AG09309 (cell line): ENCODE measurements at places on chromosomes 1 and 21.

DNA sequence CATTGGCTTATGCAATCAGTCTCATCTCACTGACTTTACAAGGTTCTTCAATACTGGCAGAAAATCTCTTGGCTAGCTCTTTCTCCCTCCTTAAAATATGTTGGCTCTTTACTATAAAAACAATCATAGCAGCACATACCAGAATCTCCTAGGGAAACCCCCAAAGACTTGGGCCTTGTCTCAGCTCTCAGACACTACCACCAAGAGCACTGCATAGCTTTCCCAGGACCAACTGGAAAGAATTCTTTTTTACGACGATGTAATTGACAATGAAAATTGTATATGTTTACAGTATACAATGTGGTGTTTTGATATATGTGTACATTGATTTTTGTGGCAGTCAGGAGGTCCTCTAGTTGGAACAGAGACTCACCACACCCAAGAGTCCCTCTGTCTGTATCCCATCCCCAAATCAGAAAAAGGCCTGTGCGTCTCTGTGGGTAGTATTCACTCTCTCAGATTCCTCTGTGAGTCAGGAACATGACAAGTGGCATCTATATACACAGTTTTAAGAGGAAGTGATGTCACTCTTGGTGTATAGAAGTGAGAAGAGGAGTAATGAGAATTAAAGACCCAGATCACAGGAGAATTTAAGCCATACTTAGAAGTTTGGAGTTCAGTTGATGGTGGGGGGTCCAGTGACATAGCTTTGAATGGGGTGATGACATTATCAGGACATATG lies 21.1 kb downstream of the SMAP2 start:
- no peak for DNase-seq

DNA sequence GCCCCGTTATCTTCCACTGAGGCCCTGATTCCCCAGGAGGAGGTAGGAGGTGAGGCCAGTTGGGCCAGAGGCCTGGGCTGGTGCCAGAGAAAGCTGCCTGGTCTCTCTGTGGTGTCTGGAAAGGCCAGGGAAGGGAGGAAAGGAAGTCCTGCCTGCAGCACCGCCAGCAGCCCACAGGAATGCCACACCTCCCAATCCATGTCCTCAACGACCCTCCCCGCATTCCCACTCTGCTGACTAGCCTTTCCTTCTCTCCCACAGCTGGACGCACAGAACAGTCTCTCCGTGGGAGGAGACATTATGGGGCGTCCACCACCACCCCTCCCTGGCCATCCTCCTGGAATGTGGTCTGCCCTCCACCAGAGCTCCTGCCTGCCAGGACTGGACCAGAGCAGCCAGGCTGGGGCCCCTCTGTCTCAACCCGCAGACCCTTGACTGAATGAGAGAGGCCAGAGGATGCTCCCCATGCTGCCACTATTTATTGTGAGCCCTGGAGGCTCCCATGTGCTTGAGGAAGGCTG lies 18.0 kb downstream of the CSF1 start:
- DNase-seq: no peak

GRCh38 chr1:91803847-91804545 lies 82.0 kb downstream of the TGFBR3 start:
- DNase-seq: no peak

GRCh38 chr1:225613006-225613405 lies 39.9 kb downstream of the ENAH start:
- no peak for DNase-seq

DNA sequence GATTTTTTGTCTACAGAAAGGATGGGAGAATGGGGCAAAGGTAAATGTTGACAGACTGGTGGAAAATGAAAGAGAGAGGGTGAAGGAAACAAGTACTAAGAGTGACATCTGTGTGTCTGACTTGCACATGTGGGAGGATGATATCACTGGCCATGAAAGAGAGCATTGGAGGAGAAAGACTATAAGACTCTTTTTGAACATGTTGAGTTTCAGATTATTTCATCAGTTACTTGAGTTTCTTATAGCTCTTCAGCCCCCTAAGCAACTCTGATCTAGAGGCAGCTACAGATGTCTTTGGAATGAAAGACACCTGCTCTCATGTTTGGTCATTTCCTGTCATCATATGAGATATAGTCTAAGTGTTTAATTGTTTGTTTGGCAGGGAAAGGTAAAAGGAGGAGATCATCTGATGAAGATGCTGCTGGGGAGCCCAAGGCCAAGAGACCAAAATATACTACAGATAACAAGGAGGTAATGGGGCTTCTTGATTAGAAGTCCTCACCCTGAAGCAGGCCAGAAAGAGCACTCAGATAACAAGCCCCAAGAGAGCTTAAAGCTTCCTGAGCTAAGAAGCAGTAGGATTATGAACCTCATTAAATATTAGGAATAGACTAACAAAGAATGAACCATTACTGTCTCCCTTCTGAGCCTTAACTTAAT lies 4.5 kb downstream of the POLR3C start:
- no peak for DNase-seq

GRCh38 chr21:31957631-31958030 lies 84.8 kb downstream of the HUNK start:
- no peak for DNase-seq

GRCh38 chr21:41833497-41834115 lies 45.5 kb downstream of the PRDM15 start:
- DNase-seq: no peak

DNA sequence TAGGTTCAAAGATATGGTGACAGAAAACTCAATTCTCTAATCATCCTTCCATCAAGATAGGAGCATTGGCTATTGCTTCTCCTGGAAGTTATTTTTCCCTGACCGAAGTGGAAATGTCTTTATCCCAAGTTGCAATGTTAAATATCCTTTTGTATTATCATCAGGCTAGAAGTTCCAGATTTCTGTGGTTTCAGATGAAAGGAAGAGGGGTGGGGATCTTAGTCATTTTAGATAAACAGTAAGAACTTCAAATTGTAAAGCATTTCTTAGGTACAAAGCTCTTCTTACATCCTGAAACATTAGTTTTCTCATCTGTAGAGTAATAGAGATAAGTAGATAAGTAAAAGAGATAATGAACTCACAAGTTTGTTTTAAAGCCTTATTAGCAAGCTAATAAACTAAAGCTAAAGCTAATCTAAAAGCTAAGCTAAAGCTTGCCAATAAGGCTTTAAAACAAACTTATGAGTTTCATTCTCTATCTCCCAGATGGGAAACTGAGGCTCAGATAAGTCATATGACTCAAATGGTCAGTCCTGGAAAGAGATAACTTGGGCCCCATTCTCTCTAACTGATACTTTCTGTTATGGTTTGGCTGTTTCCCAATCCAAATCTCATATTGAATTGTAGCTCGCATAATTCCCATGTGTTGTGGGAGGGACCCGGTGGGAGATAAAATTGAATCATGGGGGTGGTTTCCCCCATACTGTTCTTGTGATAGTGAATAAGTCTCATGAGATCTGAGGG lies 99.2 kb upstream of the KCNK2 start:
- DNase-seq: no peak

DNA sequence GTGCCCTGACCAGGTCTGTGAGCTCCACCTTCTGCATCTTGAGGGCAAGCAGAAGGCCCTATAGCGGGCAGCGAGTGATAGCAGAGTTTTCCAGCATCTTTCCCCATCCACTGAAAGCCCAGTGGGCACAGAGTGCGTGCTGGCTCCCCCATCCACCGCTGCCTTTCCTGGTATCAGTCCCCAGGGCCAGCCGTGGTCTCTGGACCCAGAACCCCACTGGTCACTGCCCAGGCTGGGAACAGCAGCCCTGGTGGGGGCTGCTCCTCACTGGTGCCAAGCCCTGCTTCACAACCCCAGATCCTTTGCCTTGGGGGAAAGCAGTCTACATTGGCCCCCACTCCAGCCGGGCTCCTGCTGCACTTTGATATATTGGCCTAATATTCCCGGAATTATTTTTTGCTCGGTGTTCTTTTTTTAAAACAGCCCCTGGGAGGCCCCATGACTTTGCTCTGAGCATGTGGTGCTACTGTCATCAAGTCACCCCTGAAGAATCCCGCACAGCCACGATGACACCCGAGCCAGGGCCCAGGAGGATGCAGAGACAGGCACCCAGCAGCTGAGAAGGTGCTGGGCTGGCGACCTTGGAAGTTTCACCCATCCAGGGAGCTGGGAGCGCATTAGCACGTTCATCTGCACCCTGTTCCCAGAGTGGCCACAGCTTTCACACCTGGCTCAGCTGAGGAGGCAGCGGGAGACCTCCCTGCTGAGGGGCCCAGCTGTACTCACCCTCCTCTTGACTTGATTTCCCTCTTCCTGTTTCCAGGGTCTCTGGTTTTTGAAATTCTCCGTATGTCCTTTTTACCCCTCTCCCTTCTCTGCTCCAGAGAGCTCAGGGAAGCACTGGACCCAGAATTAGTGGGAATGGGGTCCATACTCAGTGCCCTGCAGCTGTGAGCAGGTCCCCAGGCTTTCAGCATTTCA lies 56.9 kb downstream of the KLHDC7A start:
- no peak for DNase-seq

GRCh38 chr1:64041371-64042131 lies 161.9 kb upstream of the UBE2U start:
- DNase-seq: no peak

GRCh38 chr1:218779341-218780100 lies 394.2 kb upstream of the LYPLAL1 start:
- no peak for DNase-seq

- DNase-seq: no peak
Measured at GRCh38 chr1:218624052-218624451, 278.9 kb downstream of the TGFB2 start.

DNA sequence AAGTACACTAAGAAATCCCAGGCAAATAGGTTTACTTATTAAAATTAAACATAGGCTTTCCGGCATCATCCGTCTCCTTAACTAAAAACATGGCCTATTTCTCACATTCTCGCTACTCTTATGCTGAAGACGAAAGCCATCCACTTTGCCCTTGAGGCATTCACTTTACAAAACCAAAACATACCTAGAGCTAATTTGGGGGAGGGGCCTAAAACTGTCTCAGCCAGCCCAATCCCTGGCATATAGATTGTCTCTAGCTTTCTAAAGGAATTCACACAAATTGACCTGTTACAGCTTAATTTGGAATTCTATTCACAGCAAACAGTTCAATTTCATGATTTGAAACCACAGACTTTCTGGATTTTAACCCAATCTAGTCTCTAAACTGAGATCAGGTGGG lies 34.8 kb downstream of the SLC35D1 start:
- DNase-seq: no peak

GRCh38 chr1:203098914-203099520 lies 13.2 kb upstream of the MYOG start:
- DNase-seq: no peak

DNA sequence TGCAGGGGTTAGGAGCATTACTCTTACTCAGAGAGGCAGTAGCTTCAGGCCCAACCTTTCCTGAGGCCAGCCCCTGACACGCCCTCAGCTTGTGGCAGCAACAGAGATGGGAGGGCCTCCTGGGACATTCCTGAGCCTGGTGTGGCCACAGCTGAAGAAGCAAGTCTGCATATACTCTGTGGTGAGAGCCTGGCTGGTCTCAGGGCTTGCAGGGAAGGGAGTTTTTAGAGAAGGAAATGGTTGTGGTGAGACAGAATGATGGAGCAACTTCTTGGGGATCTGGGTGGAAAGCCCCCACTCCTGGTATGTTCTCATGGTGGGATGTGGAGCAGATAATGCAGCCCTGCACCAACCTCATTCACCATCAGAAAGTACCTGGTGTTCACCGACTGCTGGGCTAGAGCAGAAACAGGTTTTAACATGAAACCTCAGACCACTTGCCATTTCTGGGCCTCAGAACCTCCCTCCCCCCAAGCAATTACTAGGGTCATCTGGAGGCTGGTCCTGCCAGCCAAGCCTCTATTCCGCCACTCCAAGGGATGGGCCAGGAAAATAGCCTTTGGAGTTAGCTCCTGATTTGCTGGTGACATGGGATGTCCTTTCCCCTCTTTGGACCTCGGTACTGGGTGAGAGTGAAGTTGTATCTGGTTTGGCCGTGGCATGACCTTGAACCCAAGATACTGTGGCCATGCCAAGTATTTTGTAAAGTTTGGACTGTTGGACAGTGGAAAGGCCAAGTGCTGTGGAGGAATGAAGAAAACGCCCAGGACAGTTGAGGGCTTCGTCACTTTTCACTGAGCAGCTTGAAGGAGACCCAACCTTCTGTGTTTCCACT lies 28.1 kb upstream of the RNF19B start:
- peak; percentile 87 for DNase-seq

GRCh38 chr1:187682112-187682511 lies 853.4 kb downstream of the PLA2G4A start:
- no peak for DNase-seq

GRCh38 chr1:160256396-160257046 lies 5.8 kb downstream of the DCAF8 start:
- no peak for DNase-seq

DNA sequence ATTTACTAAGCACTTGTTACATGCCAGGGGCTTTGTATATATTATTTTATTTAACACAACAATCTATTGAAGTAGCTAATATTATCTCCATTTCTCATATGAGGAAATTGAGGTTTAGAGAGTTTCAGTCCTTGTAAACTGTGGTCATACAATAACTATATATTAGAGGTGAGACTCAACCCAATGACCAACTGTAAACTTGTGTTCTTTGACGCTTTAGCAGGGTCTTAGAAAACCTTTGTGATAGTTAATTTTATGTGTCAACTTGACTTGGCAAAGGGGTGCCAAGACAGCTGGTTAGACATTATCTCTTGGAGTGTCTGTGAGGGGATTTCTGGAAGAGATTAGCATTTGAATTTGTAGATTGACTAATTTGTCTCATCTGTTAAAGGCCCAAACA lies 252.4 kb upstream of the B3GALT2 start:
- DNase-seq: no peak

- DNase-seq: no peak
Measured at GRCh38 chr1:159880430-159880829, 18.0 kb upstream of the VSIG8 start.

- no peak for DNase-seq
Measured at GRCh38 chr1:161013488-161014230, 7.3 kb downstream of the F11R start.

DNA sequence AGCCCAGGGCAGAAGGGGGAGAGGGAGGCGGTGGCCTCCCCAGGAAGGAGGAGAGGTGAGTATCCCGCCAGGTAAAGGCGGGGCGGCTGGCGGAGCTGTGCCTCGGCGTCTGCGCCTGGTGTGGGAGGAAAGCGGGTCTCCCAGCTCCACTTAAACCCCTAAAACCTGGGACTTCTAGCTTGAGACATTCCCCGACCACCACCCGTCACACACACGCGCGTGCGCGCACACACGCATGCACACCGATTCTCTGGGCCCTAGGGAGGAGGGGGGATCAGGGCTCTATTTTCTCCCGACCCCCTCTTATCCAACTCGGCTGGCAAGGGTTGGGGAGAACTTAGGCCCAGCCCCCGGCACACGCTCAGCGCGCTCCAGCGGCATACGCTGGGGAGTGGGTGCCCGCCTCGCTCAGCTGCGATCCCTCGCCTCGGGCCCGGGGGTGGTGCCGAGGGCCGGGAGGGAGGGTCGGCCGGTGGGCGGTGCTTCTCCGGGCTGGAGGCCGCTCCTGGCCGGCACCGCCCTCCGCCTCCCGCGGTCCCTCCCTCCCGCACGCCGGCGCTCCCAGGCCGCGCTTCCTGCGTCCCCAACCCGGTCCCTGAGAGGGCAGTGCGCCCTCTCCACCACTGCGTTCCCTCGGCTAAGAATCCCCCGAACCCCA lies at the start of gene TMEM51:
TMEM51 (plus strand) TSS at position 564 of the 658 bp plus-strand sequence. CDS start 61,341 bp downstream, outside the sequence.
- DNase-seq: no peak

GRCh38 chr1:12453400-12454343 lies 164.3 kb downstream of the DHRS3 start:
- no peak for DNase-seq

- no peak for DNase-seq
Measured at GRCh38 chr21:36698981-36699545, at the start of gene SIM2. SIM2 (plus strand) TSS chr21:36699115; CDS start chr21:36699747, 632 bp downstream.
